Activated CD4-positive, alpha-beta T cell treated with anti-CD3 and anti-CD28 coated beads for 36 hours (primary cell): ENCODE measurements at places on chromosomes 7 and 10. TPM values are rescaled to one million over a fixed set of nuclear protein-coding genes. Genes with fewer than 3 reads are reported as not detected.

DNA sequence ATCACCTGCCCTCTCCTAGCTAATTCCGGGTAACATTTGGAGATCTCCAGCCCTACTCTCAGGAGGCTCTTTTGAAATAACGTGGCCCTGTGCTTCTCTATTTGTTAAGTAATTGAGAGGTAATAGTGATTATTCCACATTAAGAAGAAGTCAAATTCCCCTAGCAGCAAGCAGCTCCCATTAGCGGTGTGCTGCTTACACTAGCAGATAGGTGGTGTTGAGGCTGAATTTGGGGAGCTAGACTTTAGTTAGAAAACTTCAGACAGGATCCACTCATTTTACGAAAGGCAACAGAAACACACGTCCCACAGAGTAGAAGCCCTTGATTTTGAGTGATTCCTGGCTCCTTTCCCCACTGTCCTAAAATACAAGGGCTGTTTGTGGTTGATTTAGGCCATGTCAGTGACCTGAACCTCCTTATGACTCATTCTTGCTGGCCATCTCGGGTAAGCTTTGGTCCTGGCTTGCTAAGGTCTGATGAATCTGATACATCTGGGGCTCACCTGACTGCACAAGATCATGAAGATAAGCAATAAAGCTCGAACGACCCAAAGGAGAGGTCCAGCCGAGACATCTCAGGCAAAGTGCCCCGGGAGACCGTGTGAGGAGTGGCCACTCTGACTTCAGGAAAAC is 77.2 kb downstream of the FAM204A start:
- no peak overlapping the region for H3K27ac ChIP-seq
- no peaks in the 10 kb centered on the region for H3K4me1 ChIP-seq
- H3K27me3 ChIP-seq, result peaks cover 45% of the 10 kb centered on the region
- H3K4me3 ChIP-seq, result no peak overlapping the region
- no peak for DNase-seq

DNA sequence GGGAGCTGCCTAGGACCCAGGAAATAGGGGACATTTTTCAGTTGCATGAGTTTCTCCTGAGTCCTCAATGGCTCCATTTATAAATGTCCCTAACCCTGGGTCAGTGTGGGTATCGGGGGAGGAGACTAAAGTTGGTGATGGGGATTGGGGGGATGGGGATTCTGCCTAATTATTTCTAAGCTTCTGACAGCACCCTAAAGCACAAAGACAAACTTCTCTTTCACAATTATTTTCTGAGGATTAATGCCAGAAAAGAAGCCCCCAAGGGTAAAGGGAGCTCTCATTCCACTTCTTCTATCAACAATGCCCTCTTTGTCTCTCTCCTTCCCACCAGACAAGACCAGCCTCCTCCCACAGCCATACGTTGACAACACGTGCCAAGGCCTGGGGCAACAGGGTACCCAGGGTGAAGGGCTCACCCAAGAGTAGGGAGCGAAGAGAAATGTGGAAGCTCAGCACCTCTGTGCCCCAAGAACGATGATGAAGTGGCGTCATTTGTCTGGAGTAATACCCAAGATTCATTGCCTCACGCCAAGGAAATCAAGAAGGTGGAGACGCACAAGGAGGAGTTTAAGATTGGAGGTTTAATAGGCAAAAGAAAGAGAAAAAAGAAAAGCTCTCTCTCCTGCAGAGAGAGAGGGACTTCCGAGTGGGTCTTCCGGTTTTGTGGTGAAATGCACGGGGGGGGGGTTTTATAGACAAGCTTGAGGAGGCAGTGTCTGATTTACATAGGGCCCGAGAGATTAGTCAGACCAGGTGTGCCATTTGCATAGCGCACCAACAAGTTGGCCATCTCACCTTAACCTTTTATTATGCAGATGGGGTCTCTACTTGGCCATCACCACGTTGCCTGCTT is 14.4 kb upstream of the GJC3 start:
- no peak for DNase-seq
- H3K27me3 ChIP-seq, result peaks cover 8% of the 10 kb centered on the region
- peaks cover 5% of the 10 kb centered on the region for H3K4me1 ChIP-seq
- no peaks in the 10 kb centered on the region for H3K36me3 ChIP-seq

DNA sequence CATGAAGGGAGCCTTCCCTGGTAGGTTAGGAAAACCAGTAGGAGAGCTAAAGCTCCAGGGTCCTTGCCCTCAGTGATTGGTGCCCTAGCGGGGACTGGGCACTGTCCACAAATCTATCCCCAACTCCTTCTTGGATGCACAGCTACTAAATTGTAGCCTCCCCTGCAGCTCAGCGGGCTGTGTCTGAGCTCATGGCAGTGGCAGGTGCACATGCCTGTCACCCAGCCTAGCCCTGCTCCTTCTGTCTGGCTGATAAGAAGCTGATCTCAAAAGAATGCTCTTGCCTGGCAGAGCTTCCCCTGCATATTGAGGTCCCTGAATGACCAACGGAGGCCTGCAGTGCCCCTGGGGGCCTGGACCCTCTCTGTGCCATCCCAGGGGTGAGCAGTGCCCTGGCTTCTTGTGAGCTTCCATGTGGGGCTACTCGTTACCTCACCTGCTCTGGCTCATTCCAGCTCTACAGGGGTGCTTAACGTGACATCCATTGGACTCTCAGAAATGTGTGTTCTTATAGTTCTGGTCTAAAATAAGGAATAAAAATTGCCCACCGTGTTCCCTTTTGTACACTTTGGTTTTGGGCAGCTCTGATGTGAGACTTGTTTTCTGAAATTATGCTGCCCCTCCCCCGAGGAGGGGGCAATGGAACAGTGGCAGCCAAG is 59.8 kb upstream of the ANTXRL start:
- peaks cover 4% of the 10 kb centered on the region for H3K4me1 ChIP-seq
- H3K36me3 ChIP-seq, result peaks cover 14% of the 10 kb centered on the region
- no peaks in the 10 kb centered on the region for H3K27me3 ChIP-seq
- no peak overlapping the region for H3K27ac ChIP-seq
- no peak overlapping the region for H3K4me3 ChIP-seq

Gene ZNF736
- total RNA-seq, result 25.5 TPM

Gene UPK3BL2
- 23.4 TPM for total RNA-seq

DNA sequence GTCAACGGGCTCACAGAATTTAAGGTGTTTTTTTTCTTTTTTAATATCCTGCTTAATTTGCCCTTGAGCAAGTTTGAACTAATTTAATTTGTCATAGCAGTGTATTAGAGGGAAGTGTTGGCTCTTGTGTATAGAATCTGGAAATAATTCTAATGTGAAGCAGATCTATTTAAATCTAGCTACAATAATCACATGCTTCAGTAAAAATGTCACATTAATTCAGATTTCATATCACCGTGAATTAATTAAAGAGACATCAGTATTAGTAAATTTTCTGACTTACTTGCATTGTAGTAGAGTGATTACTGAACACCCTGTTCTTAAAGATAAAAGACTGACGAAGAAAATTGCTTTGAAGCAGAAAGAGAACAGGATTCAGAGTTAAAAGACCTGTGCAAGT is 124.7 kb downstream of the DGKB start:
- H3K4me3 ChIP-seq, result no peak overlapping the region
- H3K27ac ChIP-seq, result no peak overlapping the region
- H3K4me1 ChIP-seq, result no peaks in the 10 kb centered on the region
- H3K36me3 ChIP-seq, result no peaks in the 10 kb centered on the region
- DNase-seq, result no peak

DNA sequence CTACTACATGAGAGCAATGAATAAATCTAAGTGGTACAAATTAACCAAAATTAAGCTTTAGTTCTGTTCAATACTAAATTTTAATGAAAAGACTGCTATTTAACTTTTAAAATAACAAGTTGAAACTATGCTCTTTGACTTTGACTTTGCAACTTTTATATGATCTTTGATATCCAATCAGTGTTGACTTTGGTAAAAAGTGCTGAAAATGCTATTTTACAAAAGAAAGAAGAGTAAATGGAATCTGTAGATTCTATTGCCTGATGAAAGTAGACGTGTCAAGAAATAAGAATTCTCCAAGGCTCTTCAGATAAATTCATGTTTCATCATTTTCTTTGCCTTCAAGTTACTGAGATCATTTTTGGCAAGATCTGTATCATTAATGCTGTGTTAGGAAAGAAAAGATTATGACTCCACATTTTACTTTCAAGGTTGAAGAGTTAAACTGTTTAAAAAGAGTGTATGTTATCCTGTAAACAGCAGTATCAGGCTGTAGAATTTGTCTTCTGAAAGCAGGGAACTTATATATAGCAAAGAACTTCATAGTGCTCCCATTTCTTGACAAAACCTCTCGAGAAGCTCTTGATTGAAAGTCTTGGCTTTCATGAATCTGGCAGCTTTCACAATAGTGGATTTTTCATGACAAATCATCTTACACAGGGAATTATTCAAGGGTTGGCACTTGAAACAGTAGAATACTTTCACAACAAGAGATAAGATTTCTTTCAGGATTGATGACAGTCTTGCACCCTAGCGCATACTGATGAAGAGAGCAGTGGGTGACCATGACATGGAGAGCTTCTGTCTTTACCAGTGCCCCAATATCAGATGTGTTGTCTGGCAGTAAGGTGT is 72.1 kb downstream of the PTEN start:
- H3K36me3 ChIP-seq, result peaks cover 36% of the 10 kb centered on the region
- H3K4me3 ChIP-seq, result no peak overlapping the region
- no peaks in the 10 kb centered on the region for H3K27me3 ChIP-seq
- no peak for DNase-seq
- no peak overlapping the region for H3K27ac ChIP-seq

GRCh38 chr7:135517060-135517459 is 7.2 kb upstream of the CNOT4 start:
- no peak overlapping the region for H3K27ac ChIP-seq
- H3K27me3 ChIP-seq, result no peaks in the 10 kb centered on the region
- H3K4me3 ChIP-seq, result no peak overlapping the region
- H3K4me1 ChIP-seq, result no peaks in the 10 kb centered on the region
- DNase-seq, result no peak
- no peaks in the 10 kb centered on the region for H3K36me3 ChIP-seq

GRCh38 chr7:7164591-7164990 is 17.8 kb upstream of the C1GALT1 start:
- H3K27ac ChIP-seq, result no peak overlapping the region
- peaks cover 32% of the 10 kb centered on the region for H3K4me1 ChIP-seq
- H3K4me3 ChIP-seq, result no peak overlapping the region
- peaks cover 2% of the 10 kb centered on the region for H3K36me3 ChIP-seq
- DNase-seq, result no peak
- H3K27me3 ChIP-seq, result no peaks in the 10 kb centered on the region

DNA sequence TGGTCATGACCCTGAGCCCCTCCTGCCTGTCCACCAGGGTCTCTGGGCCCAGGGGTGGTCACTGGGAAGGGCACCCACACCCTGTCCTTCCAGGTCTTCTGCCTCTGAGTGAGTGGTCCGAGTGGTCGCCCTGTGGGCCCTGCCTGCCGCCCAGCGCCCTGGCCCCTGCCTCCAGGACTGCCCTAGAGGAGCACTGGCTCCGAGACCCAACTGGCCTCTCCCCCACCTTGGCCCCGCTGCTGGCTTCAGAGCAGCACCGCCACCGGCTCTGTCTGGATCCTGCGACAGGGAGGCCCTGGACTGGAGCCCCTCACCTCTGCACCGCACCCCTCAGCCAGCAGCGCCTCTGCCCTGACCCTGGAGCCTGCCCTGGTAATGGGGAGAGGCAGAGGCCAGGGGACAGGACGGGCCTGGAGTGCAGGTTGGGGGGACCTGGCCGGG is 13.9 kb upstream of the ZNF862 start:
- no peak for DNase-seq
- no peak overlapping the region for H3K27ac ChIP-seq
- no peaks in the 10 kb centered on the region for H3K4me1 ChIP-seq
- no peaks in the 10 kb centered on the region for H3K36me3 ChIP-seq
- no peaks in the 10 kb centered on the region for H3K27me3 ChIP-seq

Gene CPA2
- total RNA-seq, result not detected

- peaks cover 6% of the 10 kb centered on the region for H3K27me3 ChIP-seq
- H3K36me3 ChIP-seq, result no peaks in the 10 kb centered on the region
- H3K27ac ChIP-seq, result no peak overlapping the region
- H3K4me3 ChIP-seq, result no peak overlapping the region
Observed at GRCh38 chr10:132064082-132064755, 1.5 kb upstream of the JAKMIP3 start.

Gene ADRB1
- total RNA-seq, result not detected

GRCh38 chr10:14554491-14555205 is 220.0 kb downstream of the FAM107B start:
- H3K4me1 ChIP-seq, result peaks cover 91% of the 10 kb centered on the region
- peak overlapping the region; percentile 86 for H3K27ac ChIP-seq
- H3K4me3 ChIP-seq, result no peak overlapping the region
- peaks cover 53% of the 10 kb centered on the region for H3K36me3 ChIP-seq

- DNase-seq, result peak; percentile 49
- no peak overlapping the region for H3K4me3 ChIP-seq
- no peaks in the 10 kb centered on the region for H3K36me3 ChIP-seq
- H3K4me1 ChIP-seq, result no peaks in the 10 kb centered on the region
Observed at GRCh38 chr7:18345641-18346234, 149.8 kb upstream of the HDAC9 start.

Gene SLC13A1
- total RNA-seq, result not detected
